ENCODE measurements at places on chromosomes 4 and X. TPM values are rescaled to one million over a fixed set of nuclear protein-coding genes. Genes with fewer than 3 reads are reported as not detected.
A peak's percentile ranks its signal among the peaks of the same experiment; 100 is the strongest.

GRCh38 chrX:150575419-150575814 is 7.0 kb downstream of the MTM1 start:
- no peak for DNase-seq

- no peak for DNase-seq
Measured at GRCh38 chr4:85774000-85774399, 299.1 kb downstream of the ARHGAP24 start.

GRCh38 chrX:153398275-153398960 is 2.7 kb downstream of the PNMA6E start:
- DNase-seq: no peak

- DNase-seq: no peak
Measured at GRCh38 chrX:85004255-85004654, 578 bp downstream of the APOOL start.

The ZNF630 gene
- total RNA-seq: 2.3 TPM

- DNase-seq: no peak
Measured at GRCh38 chrX:554271-554670, 76.3 kb upstream of the SHOX start.

DNA sequence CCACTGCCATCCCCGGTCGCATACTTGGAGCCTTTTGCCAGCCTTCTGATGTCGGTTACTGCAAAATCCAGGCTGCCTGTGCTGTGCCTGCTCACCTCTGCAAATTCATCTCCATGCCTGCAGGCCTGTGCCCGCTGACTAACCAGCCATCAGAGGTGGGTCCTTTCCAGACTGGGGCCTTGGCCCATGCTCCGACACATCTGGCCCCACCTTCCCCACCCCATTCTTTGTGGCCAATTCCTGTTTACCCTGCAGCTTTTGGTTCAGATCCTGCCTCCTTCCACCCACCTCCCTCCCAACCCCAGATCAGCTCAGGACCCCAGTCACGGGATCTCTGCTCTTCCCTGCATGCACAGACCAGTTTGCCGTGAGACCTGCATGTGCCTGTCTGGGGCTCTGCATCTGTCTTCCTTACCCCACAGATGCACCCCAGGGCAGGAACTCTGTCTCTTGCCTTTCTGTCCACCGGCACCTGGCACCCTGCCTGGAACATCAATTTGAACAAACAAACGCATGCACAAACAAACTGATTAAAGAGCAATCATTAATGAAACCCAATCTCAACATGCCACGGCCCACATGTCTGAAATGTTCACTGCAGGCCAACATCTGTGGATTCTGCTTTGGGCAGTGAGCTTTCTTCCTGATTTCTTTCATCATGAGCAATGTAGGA is 112.8 kb upstream of the PSAPL1 start:
- DNase-seq: no peak

DNA sequence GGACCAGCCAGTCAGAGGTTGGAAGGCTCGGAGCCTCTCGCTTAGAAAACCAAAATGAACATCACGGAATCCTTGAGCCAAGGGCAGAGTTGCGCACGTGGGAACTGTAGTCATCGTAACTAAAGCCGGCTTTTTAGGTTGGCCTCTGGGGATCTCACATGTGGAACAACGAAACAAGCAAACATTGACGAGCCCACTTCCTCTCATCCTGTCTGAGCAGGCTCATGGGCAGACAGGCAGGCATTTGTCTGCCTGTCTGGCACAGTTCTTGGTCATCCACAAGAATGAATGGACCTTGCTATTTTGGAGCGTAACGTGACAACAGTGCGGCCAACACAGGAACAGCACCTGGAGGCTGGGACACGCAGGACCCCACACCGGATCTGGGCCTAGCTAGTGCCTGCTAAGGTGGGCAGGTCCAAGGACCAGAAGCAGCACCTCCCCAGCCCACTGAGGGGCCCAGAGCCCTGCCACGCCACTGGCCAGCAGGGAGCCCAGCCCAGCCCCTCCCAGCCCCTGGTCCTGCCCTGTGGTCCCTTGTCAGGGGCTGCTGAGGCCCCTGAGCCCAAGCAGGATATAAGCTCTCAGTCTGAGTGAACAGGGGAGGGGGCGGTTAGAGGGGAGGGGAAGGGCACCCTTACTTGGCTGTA is 9.2 kb upstream of the TREX2 start:
- no peak for DNase-seq

DNA sequence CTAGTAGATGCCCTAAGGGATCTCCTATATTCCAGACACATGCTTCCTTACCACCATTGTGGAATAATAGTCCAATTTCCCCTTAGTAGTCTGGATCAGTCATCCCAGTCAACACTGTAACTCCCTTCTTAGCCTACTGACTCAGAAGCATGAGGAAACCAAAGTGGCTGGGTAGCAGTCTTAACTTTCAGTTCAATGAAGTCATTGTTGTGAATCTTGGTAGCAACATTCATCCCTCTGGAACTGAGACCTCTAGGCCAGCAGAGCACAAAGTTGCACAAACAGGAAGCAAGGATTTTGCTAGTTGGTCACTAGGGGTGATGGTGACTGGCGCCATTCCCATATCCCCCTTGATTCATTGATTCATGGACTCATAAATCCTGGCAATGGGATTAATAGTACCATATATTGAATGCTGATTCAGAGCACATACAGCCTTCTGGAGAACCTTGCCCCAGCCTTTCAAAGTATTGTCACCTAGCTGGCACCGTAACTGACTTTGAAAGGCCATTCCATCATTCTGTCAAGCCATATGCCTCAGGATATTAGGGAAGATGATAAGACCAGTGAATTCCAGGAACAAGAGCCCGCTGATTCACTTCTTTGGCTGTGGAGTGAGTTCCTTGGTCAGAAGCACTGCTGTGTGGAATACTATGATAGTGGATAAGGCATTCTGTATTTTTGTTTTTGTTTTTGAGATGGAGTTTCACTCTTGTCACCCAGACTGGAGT is 19.7 kb upstream of the GPAT3 start:
- peak; percentile 20 for DNase-seq

- DNase-seq: peak; percentile 75
Measured at GRCh38 chr4:140188975-140189374, 35.0 kb upstream of the MAML3 start.

DNA sequence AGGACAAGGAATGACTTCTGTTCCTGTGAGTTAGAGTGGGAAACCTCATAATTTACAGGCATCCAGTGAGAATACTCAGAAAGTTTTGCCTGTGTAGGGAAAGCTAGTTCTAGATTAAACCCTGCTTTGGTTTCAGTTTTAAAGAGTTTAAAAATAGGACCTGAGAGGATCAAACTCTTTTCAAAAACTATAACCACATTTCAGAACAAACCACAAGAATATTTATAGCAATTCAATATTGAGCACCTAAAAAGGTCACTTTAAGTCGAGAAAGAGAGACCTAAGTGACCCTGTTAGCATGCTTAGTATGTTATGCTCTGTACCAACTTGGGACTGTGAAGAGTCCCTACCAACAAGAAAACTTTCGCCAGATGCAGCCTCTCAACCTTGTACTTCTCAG is 17.4 kb upstream of the PWWP3B start:
- no peak for DNase-seq

DNA sequence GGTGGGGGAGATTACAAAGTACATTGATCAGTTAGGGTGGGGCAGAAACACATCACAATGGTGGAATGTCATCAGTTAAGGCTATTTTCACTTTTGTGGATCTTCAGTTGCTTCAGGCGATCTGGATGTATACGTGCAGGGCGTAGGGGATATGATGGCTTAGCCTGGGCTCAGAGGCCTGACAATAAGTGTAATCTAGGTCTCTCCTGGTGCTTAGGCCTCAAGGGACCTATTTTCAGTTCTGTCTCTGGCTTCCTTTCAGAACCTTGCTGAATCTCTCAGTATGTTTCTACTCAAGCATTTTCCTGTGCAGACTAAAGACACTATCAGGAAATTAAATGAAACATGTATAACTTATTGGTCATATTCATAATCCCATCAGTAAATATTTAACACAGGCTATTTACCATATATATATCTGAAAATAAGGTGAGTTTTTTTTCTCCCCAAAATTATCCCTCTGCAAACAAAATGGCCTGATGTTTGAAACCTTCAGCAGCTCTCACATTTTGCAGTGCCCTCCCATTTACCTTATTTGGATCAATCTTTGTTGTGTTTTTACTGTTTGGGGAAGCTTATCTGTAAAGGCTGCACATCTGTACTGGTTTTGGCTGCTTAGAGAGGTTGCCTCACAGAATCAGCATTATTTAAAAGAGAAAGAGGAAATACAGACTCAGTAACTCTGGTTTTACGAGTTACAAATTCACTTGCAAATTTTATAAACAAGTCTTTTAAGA is 2.3 kb upstream of the ZCCHC4 start:
- DNase-seq: no peak

DNA sequence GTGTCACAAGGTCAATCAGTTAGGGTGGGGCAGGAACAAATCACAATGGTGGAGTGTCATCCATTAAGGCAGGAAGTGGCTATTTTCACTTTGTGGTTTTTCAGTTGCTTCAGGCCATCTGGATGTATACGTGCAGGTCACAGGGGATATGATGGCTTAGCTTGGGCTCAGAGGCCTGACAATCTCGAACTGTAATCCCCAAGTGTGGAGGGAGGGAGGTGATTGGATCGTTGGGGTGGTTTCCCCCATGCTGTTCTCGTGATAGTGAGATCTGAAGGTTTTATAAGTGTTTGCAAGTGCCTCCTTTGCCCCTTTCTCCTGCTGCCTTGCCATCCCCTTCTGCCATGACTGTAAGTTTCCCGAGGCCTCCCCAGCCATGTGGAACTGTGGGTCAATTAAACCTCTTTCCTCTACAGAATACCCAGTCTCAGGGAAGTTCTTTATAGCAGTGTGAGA is 36.7 kb upstream of the STS start:
- no peak for DNase-seq

The MAGEA1 gene
- total RNA-seq: 0.07 TPM

DNA sequence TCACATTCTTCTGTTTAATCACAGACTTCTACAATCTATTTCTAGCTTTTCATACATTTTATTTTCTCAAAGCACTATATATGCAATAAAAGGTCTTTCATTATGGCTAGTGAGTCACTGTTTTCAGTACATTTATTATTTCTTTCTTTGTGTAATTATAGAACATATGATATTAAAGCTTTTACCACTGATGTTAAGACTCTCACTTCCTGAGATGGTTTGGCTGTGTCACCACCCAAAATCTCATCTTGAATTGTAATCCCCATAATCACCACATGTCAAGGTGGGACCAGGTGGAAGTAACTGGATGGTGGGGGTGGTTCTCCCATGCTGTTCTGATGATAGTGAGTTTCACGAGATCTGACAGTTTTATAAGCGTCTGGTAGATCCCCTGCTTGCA is 41.9 kb downstream of the UBA6 start:
- no peak for DNase-seq

DNA sequence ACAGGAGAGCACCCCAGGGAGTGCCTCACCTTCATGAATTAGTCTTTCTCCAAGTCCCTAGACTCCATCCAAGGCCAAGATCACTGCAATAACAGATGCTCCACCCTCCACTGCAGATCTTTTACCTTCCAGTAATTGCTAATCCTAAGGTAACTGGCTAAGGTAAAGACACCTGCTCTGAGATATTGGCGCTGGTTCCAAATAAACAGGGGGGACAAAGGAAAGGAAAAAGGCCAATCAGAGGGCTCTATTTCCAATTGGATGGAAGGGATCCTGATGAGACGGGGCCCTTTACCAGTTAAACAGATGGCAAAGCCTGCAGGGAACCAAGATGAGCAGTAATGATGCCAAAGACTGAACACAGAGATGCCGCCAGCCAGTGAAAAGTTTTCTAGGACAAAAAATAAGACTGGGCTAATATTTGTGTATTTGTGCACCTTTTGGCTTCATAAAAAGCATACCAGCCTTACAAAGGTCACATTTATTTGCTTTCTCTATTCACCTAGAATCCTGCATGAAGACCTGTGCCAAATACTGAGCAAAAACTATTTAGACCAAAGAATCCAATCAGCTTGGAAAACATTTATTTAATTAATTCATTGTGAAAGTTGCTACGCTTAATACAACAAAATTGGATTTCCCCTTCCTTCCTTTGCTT is 148.5 kb downstream of the PPP3CA start:
- DNase-seq: no peak

GRCh38 chr4:3756343-3757059 is 9.7 kb upstream of the ADRA2C start:
- DNase-seq: no peak

The UGT2A1 gene
- total RNA-seq: 1.1 TPM

DNA sequence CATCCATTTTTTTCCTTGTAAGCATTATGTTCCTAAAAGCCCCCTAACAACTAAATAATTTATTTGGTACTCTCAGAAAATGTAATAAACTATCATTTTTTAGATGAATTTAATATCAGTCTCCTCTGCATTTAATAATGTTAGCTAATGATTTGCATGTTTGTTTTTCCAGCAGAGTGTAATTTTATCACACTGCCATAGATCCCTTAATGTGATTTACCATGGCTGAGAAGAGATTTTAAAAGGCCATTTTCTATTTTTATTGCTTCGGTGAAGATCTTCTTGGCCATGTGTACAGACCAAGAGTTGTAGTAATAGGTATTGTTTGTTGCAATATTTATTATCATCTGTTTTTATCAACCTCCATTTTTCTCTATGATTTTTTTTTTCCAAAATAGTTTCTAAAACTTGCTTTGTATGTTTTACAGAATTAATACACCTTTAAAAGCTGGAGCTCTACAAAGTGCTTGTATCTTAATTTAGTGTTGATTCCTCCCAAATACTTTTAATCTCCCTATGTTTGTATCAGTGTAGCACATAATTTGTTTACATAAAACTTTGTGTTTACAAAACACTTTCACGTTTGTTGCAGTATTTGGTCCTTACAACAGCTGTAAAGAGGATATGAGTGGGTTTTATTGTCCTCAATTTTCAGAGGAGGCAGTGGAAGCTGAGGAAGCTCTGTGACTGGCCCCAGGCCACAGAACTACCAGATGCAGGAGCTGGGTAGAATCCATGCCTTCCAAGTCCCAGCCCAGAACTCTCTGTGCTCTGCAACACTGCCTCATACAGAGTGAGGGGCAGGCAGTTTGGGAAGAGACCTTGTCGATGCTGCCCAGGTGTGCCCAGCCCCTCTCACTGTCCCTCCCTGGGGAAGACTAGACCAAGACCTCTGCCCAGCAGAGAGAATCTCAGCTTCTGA is 58.1 kb downstream of the FAM114A1 start:
- no peak for DNase-seq

GRCh38 chr4:40837094-40837870 is 87.5 kb downstream of the NSUN7 start:
- no peak for DNase-seq

The NSUN7 gene
- 0.21 TPM for total RNA-seq

DNA sequence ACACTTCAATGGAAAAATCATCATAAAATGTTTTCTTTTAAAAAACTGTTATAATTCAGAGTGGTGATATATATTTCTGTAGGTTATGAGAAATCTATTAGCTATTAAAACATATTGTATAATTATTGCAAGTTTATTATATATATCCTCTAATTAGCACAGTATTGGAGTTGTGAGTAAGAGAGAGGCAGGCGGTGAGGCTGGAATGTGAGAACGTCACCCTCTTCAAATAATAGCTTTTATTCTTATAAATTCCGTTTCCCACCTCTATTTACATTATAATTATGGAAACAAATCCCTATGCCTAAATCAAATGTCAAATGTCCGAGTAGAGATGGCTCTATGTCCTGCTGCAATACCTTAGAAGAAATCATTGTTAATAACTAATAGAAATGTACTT is 292.9 kb downstream of the ADGRL3 start:
- DNase-seq: no peak

All from pulmonary artery endothelial cell (primary cell).